ENCODE measurements at places on chromosomes 11 and 22.

GRCh38 chr11:13487661-13488030 lies 8.2 kb downstream of the PTH start:
- DNase-seq = peak; percentile 28

GRCh38 chr11:31974366-31975136 lies 116.3 kb upstream of the RCN1 start:
- DNase-seq = no peak

- DNase-seq = no peak
These were observed 58.2 kb downstream of the WNT7B start for GRCh38 chr22:45918459-45919370.

- DNase-seq = no peak
These were observed 12.6 kb downstream of the WNT7B start for GRCh38 chr22:45964372-45964771.

DNA sequence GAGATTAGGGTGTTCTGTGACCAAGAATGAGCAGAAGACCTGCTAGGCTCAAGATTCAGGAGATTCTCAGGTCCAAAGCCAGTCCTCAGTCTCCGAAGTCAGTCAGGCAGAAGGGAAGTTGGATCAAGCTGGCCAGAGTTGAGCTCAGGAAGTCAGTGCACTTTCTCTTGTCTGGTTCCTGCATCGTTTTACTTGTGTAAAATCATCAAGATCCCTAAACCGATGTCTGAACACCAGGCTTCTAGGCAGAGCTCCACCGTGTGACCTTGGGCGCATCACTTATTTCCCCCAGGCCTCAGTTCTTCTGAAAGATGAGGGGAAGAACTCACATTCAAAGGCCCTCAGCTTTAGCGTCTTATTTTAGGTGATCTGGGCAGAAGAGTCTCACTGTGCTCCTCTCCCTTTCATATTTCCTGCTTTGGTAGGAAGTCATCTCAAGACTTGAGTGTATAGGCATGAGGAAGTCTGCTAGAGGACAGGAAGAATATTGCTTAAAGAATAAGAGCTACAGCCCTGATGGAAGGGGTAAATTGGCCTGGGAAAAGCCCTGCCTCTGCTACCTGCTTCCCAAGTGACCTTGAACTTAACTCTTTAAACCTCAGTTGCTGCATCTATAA lies 20.2 kb downstream of the NF2 start:
- DNase-seq = no peak

GRCh38 chr22:20933910-20934309 lies 16.7 kb downstream of the CRKL start:
- DNase-seq = no peak

Measured in neural progenitor cell (in vitro differentiated cells).